Posterior cingulate gyrus (tissue), 11 donors: ENCODE measurements at places on chromosomes 11 and 22.

GRCh38 chr11:122393209-122393860 is 262.2 kb upstream of the UBASH3B start:
- no peak for DNase-seq

DNA sequence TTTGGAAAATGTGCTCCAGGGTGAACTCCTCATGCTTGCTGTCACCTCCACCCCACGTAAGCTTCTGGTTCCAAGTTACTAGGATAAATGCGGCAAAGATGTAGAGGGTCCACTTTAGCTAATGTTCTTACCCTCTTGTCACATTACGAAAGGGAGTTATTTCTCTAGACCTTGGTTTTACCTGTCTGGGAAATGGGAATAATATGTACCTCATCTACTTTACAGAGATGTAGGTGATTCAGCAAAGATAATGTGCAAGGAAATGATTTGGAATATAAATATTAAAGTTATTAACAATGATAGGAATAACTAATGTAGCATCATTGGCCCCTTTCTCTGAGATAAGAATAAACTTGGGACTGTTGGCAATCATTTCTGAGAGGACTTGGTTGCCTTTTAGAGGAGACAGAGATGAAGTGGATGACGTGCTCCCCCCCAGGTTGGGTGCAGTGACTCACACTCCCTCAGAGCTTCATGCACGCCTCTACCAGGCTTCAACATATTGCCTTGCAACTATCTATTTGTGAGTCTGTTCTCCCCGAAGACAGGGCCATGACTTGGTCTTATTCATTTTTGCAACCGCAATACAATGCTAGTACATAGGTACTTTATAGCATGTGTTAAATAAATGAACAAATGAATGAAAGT is 97.1 kb downstream of the ME3 start:
- no peak for DNase-seq

- DNase-seq = no peak
Observed at GRCh38 chr22:34015642-34016041, 95.4 kb upstream of the LARGE1 start.

DNA sequence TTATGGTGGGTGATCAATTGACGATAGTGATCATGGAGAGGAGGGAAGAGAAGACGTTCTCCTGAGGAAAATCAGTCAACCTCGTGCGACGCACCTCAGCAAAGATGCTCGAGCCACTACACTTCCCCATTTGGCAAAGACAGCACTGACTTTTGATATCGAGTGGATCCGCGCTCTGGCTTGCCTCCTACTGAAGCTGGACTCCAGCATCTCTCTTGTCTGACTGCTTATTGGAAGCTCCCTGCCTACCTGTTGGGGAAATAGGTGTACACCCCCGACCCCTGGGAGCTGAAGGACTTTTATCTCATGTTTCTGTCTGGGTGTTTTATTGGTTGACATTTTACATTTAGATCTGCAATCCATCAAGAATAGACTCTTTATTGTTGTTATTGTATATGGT is 476.8 kb upstream of the B3GAT1 start:
- DNase-seq = no peak

- DNase-seq = no peak
Observed at GRCh38 chr11:134243913-134244312, 9.2 kb downstream of the THYN1 start.

GRCh38 chr11:64852804-64853509 is 8.5 kb upstream of the CDC42BPG start:
- DNase-seq = no peak

DNA sequence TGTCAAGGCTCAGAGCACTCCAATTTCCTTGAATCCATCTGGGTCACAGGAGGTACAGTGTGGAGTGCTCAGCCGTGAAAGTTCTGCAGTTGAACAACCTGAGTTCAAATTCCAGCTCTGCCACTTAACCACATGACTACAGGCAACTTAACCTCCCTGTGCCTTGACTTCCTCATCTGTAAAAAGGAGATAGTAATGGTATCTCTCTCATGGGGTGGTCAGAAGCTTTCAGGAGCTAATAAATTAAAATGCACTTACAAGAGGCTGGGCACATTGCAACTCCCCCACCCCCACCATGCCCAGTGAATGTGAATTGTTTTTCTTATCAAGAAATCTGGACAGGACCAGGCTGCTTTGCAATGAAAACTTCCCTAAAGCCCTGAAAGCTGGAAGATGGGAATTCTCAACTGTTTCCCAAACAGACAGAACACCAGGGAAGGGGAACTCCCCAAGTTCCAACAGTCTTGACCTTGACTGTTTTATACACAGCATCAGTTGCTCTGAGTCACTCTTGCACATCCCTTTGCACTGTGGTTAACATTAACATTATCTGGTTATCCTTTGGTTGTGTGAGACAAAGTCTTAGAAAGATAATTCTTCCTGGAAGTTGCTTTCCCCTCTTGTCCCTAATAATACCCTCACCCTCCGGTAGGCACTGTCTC is 137.0 kb downstream of the SLC1A2 start:
- no peak for DNase-seq

DNA sequence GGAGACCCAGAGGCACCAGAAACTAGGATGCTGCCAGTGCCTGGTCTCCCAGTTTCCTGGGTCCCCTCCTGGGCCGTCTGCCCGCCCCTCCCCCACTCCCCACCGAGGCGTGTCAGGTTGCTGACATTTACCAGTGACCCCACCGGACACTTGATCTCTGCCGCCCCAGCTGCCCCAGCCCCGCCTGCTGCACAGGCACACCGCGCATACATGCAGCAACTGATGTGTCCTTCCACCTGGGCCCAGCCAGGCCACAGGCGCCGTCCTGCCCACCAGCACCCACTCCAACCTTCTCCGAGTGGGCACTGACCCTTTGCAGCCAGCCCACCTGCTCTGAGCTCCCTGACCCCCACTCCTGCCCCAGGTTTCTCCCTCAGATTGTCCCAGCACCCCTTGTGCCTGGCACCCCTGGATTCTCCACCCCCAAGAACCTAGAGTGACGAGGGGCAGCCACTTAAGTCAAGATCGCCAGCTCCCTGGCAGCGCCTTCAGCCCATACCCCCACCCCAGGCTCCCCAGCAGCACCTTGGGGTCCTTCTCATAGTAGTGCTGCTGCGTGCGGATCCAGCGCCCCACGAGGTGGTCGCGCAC is 548 bp downstream of the PYGM start:
- peak; percentile 63 for DNase-seq

DNA sequence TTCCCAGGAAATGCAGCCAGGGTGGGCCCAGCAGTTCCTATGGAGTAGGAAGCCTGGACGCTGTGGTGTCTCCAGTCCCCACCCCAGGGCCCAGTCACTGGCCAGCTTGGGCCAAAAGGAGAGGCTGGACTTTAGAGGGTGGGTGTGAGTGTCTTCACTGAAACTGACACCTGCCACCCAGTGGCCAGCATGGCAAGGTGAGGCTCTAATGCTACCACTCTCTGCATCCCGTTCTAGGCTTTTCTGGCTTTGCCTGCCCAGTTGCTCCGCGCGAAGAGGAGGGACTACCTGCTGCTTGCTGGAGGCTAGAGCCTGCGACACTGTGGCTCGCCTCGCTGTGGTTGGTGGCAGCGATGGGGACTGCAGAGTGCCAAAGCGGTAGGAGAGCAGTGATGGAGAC is 35.4 kb downstream of the C22orf42 start:
- DNase-seq = no peak

- DNase-seq = no peak
Observed at GRCh38 chr11:65634109-65634436, 3.8 kb upstream of the SIPA1 start.

- no peak for DNase-seq
Observed at GRCh38 chr22:36682811-36683210, 20.7 kb downstream of the CACNG2 start.

GRCh38 chr11:126790550-126791081 is 210.0 kb downstream of the KIRREL3 start:
- peak; percentile 79 for DNase-seq

DNA sequence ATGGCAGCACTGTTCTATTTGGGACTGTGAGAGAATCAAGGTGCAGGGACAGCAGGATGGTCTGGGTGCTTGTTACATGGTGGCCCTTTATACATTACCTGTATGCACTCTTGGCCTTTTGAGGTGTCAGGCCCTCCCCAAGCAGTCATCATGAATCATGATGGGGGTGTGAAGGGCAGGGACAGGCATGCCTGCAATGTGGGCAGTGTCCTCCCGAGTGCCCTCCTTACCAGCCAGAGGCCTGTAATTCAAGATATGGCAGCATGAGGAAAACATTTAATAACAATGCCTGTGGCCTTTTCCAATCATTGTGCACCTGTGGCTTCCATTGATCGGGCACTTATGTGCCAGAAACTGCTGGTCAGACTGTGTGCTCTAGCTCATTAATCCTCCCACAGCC is 25.5 kb upstream of the CYP2D6 start:
- DNase-seq = no peak

DNA sequence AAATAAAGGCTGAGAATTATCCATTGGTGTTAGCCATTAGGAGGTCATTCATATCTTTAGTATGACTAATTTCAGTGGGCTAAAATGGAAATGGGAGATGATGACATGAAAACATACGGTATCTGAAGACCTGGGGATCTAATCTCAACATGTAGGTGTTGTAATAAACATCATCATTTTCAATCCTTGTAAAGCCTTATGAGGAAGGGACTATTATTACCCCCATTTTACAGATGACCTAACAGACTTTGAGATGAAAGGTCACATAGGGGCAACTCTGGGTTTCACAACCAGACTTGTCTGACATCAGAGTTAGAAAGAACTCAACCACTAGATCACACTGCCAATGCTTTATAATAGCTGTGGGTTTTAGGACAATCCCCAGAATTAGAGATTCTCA is 34.8 kb upstream of the TMEM135 start:
- DNase-seq = no peak

DNA sequence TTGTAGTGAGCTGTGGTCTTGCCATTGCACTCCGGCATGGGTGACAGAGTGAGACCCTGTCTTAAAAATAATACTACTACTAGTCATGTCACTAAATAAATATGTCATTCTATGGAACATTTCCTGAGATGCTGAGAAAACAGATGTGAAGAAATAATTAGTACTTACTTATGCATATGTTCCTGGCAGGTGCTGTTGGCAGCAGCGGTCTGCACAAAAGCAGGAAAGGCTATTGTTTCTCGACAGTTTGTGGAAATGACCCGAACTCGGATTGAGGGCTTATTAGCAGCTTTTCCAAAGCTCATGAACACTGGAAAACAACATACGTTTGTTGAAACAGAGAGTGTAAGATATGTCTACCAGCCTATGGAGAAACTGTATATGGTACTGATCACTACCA is 8.8 kb downstream of the ARCN1 start:
- DNase-seq = no peak
